ENCODE measurements at places on chromosomes 5 and 9.

GRCh38 chr9:15158064-15158463 lies 149.0 kb downstream of the TTC39B start:
- DNase-seq: no peak

DNA sequence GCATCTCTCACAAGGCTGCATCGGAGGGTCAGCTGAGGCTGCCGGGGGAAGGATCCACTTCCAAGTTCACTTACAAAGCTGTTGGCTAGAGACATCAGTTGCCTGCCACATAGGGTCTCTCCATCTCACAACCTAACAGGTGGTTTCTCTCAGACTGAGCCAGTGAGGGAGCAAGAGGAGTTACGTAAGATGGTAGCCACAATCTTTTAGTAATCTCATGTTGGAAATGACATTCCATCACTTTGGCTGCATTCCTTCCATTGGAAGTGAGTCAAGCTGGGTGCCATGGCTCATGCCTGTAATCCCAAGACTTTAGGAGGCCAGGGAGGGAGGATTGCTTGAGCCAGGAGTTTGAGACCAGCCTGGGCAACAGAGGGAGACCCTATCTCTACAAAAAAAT lies 7.4 kb upstream of the GRK6 start:
- DNase-seq: no peak

GRCh38 chr9:117722108-117722761 lies 18.0 kb downstream of the TLR4 start:
- DNase-seq: no peak

- no peak for DNase-seq
These were observed 137.9 kb downstream of the SEC61B start for GRCh38 chr9:99360026-99360425.

- no peak for DNase-seq
These were observed 61.7 kb downstream of the OTULIN start for GRCh38 chr5:14726066-14726838.

DNA sequence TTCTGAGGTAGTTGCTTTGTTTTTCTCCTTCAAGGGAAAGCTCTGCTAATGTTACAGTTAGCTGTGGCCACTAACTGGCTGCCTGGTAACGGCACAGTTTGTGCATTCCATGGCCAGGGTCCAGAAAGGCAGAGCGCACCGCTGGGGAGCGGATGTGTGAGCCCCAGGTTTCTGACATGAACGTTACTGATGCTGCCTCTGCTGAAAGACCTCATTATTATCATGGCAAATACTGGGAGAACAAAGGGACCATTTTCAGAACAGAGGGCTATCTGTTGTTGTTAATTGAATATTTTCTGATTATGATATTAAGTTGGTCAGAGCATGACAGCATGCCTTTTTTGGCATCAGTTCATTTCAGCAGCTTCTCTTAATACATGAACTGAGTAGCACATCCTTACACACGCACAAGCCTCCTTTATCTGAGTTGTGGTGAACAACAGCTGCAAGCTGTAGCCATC lies 134.1 kb downstream of the NUDT12 start:
- no peak for DNase-seq

- no peak for DNase-seq
These were observed 62.8 kb downstream of the HMCN2 start for GRCh38 chr9:130328349-130328801.

- no peak for DNase-seq
These were observed 117.5 kb downstream of the TENT4A start for GRCh38 chr5:6830643-6831239.

- no peak for DNase-seq
These were observed 26.3 kb upstream of the PTPDC1 start for GRCh38 chr9:94057918-94058317.

GRCh38 chr5:135072387-135073281 lies 38.6 kb upstream of the PITX1 start:
- DNase-seq: no peak

- no peak for DNase-seq
These were observed 293.0 kb downstream of the SPOCK1 start for GRCh38 chr5:137206030-137206715.

DNA sequence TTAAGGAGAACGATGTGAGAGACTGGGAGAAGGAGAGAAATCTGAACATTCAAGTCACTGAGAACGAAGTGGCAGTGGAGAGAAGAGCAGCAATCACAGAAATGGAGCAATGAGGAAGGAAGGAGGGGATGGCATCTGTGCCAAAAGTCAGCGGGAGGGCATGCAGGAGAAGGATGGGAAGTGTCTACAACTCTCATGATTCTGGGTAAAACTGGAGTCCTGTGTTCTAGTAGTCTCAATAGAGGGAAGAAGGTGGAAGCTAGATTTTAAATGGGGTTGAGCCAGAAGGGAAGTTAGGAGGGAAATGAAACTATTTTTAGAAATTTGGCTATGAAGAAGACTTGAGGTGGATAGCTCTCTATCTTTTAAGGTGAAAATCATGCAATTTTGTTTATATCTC lies 39.1 kb upstream of the SPATA31C2 start:
- DNase-seq: no peak

- DNase-seq: no peak
These were observed 200.4 kb downstream of the ARRDC3 start for GRCh38 chr5:91182763-91183162.

DNA sequence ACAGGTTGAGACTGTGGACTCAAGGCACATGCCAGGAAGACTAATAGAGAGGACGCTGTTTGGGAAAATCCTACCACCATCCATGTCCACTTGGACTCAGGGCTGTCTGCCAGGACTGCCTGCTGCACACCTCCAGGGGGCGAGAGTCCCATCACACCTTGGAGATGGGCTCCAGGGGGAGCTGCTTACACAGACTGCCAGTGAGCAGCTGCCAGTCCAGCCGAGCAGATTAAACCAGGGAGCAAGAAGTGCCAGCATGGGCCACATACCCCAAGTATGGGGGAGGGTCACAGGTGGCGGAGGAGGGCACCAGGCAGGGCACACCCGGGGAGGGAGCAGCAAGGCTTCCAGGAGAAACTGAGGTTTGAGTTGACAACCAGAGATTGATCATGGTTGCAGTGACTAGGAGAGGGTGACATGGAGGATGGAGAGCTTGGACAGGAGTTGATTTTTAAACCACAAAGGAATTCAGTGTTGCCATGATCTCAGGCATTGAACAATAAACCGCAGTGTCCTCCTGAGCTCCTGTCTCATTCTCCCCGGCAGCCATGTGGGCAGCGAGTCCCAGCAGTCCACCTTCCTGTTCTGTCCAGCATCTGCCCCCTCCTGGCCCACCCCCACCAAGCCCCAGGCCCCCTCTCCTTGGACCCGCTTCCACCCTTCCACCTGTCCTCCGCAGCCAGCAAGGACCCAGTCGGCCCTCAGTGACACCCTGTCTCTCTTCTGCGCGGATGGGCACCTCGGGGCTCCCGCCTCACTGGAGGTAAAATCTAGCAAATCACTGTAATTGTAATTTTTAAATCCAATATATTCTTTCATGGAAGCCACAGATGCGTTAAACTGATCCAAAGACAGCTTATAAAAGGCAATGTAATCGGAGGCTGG lies 3.1 kb upstream of the VAV2 start:
- DNase-seq: no peak

DNA sequence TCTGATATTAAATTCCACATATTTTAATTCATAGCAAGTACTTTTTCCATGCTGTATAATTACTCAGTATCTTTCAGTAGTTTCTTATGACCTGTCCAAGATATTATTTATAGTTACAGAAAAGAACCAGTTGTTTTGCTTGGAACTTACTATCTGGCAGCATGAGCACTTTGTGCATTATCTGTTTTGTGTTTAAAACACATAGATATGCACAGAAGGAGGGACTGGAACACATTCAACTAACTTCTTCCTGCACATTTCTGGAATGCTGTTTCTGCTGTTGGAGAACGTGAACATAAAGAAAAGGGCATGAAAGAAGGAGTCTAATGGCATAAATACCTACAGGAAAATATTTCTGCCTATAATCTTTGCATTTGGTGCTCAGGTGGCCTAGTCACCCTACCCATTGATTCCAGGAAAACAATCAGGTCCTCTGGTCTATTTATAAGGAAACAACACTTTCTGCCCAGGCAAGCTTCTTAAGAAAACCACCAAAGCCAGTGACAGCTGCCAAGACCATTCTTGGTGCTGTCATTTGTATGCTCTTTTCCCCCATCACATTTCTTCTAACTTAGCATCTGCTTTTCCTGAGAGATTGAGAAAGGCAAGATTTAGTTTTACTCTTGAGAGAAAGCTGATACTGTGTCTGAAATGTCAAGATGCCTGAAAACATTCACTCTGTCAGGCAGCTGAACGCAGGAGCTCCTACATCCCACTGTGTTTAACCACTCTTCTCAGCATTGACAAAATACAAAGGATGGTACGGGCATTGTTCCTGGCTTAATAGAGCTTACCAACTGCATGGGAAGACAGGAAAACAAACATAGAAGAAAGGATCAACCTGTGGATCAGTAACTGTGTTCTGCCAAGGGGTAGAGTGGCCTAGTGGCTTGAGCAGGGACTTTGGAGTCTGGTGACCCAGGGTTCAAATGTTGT lies 40.3 kb downstream of the RAB3C start:
- no peak for DNase-seq

GRCh38 chr9:76609285-76610010 lies 150.5 kb downstream of the GCNT1 start:
- DNase-seq: no peak

DNA sequence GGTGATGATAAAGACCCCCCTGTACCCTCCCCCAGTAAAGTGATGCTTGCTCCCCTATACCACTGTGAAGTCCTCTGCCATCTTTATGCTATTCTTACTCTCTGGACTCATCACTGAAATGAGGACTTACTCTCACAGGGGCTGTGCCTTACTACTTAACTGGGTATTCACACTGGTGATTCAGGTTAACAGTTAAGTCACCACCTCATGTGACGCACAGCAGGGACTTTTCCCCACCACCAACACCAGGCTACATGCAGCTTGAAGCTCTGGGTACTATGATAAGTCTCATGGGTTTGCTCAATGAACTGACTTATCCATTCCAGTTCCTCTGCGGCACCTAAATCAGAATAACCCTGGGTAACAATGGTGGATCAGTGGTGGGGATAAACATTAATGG lies 163.7 kb downstream of the ELAVL2 start:
- DNase-seq: no peak

DNA sequence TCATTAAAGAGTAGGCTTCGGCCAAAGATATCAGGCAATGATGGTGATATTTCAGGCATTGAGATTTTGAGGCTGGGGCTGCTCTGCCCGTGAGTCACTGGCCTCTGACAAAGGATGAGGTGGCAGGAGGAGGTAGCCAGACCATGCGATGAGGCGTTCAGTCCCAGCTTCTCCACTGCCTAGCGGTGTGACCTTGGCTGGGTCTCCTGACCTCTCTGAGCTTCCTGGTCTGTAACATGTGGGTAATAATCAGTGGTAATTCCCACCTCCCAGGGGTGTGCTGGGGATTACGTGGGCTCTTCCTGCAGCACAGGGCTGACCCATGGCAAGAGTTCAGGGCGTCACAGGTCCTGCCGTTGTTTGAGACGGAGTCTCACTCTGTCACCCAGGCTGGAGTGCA lies 73.2 kb upstream of the RAPGEF1 start:
- DNase-seq: no peak

- DNase-seq: no peak
These were observed 158.4 kb downstream of the CARTPT start for GRCh38 chr5:71877511-71877910.

DNA sequence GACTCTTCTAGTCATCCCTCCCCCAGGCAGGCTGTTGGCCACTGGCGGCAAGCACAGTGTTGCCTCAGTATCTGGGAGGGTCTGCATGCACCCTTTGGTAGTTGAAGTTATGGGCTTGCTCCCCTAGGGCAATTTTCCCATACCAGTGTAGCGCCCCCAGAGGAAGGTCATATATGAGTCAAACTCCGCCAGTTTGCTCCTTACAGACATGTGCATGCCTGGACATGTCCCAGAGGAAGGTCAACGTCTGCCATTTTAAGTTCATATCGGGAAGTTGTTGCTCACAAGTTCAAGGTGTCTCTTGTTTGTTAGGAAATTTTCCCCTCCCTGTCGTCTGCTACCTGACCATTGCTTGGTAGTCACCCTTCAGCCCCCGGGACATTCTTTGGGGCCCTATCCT lies 51.3 kb upstream of the MROH2B start:
- DNase-seq: no peak

- DNase-seq: no peak
These were observed 5.8 kb downstream of the TLX3 start for GRCh38 chr5:171314728-171315385.

DNA sequence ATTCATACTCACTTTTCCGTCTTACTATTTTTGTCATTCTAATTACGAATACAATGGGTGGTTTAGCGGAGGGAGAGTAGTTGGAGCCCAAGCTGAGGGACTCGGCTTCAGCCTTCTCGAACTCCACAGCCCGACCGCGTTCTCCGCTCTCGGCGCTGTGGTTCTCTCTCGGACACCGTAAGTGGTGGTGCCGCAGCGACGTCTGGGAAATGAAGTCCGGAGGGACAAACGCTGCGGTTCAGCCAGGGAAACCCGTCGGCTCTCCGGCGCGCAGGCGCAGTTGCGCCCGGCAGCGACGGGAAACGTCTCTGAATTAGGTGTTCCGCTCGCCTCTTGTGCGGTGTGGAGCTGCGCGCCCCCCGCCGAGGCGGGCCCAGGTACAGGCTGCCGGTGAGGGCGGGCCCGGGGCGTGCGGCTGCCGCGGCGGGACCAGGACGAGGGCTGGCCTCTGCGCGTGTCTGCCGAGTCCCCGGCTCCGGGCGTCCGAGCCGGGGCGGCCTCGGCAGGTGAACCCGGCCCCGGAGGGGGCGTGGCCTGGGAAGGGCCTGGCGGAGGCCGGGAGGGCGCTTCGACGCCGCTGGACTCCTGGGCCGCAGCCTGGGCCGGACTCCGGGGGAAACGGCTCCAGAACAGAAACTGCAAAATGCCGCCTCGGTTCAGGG lies at the start of gene ZNF879:
TSS of gene ZNF879 (plus strand) at position 277 of the 662 bp plus-strand sequence. CDS start 1,201 bp downstream, outside the sequence.
- DNase-seq: peak; percentile 87

GRCh38 chr9:119802621-119803020 lies 433.4 kb upstream of the BRINP1 start:
- DNase-seq: no peak

DNA sequence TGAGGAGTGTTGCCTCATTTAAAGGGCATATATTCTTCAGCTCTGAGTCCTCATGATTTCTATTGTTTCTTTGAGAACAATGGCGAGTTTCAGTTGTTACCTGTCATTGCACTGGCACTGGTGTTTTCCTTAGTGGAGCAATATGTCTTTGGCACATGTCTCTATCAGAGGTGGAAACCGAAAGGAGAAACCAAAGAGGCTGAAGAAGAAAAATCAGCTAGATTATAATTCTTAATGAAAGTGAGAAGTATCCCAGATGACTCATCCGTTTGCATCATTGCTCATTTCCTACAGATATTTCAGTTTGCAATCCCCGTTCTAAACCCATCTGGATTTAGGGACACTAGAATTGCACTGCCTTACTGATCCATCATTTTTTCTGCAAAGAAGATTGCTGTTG lies 324.6 kb downstream of the TMEM232 start:
- DNase-seq: no peak

- DNase-seq: no peak
These were observed 2.4 kb upstream of the TRIM7 start for GRCh38 chr5:181207214-181207959.

GRCh38 chr9:127884427-127884911 lies 7.0 kb upstream of the AK1 start:
- no peak for DNase-seq

Data from activated naive CD4-positive, alpha-beta T cell (primary cell).